ENCODE measurements at places on chromosomes 16 and 17. TPM values are rescaled to one million over a fixed set of nuclear protein-coding genes. Genes with fewer than 3 reads are reported as not detected.

DNA sequence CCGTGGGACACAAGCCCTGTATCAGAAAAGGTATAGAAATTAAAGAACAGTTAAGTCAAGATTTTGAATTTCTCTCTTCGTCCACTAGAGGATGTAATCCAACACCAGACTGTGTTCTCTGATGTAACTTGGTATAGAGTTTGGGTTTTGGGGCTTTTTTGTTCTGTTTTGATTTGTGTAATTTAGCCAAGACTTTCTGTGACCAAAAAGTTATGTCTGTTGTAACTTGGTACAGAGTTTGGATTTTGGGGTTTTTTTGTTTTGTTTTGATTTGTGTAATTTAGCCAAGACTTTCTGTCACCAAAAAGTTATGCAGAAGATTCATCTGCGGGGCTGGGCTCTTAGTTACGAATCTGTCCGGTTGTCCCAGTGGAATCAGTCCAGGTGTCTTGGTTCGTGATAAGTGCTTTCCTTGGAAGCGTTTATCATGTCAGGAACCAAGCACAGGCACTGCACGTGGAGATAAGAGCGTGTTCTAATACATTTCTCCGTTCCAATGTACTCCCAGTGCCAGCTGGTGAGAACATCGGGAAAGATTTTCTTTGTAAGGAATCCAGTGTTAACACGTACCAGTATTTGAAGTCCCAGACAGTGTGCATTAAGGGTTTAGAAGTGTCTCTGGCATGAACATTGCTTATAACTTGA, 44.1 kb upstream of the SEC14L1 start:
- DNase-seq, result no peak

The CES5A gene
- polyA plus RNA-seq, result 0.11 TPM

DNA sequence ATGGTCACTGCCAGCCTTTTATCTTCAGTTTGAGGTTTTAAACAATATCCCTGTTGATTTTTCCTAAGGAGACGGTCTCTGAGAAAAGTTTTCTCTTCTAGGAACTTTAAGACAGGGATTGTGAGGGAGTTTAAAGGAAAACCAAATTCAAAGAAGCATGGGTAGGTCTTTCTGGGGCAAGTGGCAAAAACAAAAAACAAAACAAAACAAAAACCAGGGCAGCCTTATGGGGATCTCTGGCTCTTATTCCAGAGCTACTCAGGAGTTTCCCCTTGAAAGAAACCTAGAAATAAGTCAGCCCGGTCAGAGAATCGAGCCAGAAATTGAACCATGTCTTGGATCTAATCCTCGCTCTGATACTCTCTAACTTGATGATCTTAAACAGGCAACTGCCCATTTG, 424.5 kb downstream of the GRIN2A start:
- DNase-seq, result no peak

GRCh38 chr16:66713076-66713475, 16.5 kb upstream of the CMTM4 start:
- DNase-seq, result no peak

The IRX6 gene
- polyA plus RNA-seq, result 5.4 TPM

The GDPD3 gene
- 17.0 TPM for polyA plus RNA-seq
